ENCODE measurements at places on chromosomes 7 and 10. TPM values are rescaled to one million over a fixed set of nuclear protein-coding genes. Genes with fewer than 3 reads are reported as not detected.

MSS51 gene
- total RNA-seq = 2.3 TPM

VWC2 gene
- 0.09 TPM for total RNA-seq

CRPPA gene
- 3.3 TPM for total RNA-seq

CTTNBP2 gene
- total RNA-seq = 3.3 TPM

- no peak for DNase-seq
- H3K27ac ChIP-seq = no peak overlapping the region
- H3K27me3 ChIP-seq = no peaks in the 10 kb centered on the region
- H3K36me3 ChIP-seq = no peaks in the 10 kb centered on the region
- peaks cover 40% of the 10 kb centered on the region for H3K4me1 ChIP-seq
- peak overlapping the region; percentile 88 for H3K4me3 ChIP-seq
These were observed 1.8 kb downstream of the BMI1 start for GRCh38 chr10:22322641-22323160.

- H3K4me3 ChIP-seq = no peak overlapping the region
- no peaks in the 10 kb centered on the region for H3K27me3 ChIP-seq
- no peaks in the 10 kb centered on the region for H3K36me3 ChIP-seq
- H3K27ac ChIP-seq = no peak overlapping the region
These were observed 24.5 kb upstream of the YWHAG start for GRCh38 chr7:76383089-76383944.

DNA sequence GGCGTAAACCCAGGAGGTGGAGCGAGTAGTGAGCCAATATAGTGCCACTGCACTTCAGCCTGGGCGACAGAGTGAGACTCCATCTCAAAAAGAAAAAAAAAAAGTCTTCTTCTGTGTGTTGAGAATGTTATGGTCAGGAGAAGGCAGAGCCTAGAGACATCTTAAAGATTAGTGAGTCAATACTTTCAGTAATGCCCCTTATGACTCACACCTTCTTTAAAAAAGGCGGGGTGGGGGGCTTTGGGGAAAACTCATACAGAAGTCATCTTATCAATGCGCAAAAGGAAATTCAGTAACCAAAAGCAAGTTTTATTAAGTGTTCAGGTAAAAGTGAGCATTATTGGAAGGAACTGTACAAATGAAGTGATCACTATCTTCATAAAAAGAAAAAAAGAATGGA, 1369.8 kb upstream of the LRRTM3 start:
- H3K27me3 ChIP-seq = no peaks in the 10 kb centered on the region
- H3K4me3 ChIP-seq = no peak overlapping the region
- H3K27ac ChIP-seq = no peak overlapping the region
- H3K4me1 ChIP-seq = no peaks in the 10 kb centered on the region
- no peak for DNase-seq

GRCh38 chr10:33594475-33594874, 260.0 kb upstream of the NRP1 start:
- H3K4me3 ChIP-seq = no peak overlapping the region
- H3K27ac ChIP-seq = no peak overlapping the region
- DNase-seq = no peak

- H3K27me3 ChIP-seq = no peaks in the 10 kb centered on the region
- H3K4me3 ChIP-seq = no peak overlapping the region
- no peak for DNase-seq
- no peak overlapping the region for H3K27ac ChIP-seq
- peaks cover 12% of the 10 kb centered on the region for H3K4me1 ChIP-seq
These were observed 4.0 kb downstream of the CDCA7L start for GRCh38 chr7:21941611-21942141.

DNA sequence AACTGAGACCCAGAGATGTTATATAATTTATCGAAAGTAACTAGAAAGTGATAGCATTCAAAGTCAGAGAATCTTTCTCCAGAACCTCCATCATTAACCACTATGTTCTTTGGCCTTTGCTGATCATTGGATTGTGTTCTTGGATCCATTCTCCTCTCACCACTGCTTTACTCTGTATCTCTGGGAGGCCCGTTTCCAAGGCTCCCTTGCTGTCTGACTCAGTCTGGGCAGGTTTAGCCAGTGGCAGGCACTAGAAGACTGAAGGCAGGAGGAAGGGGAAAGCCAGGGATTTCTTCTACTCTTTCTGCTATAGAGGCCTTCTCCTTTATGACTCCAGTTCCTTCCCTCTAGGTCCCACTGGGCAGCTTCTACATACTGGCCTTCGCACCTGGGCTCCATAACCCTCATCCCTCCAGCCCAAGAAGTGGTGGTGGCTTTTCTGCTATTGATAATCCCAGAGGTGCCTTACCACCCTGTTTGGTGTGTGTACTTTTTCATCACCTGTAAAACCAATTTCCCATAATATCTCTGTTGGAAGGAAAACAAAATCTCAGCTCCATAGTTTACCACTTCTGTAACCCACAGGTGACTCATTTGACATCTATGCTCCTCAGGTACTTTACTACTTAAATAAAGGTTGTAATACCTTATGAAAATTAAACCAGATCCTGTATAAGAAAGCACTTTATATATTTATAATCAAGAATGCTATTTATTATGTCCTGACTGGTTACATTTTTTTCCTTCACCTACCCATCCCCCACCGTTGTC, 36.0 kb downstream of the BCAP29 start:
- no peak for DNase-seq
- H3K36me3 ChIP-seq = peaks cover 12% of the 10 kb centered on the region
- no peaks in the 10 kb centered on the region for H3K27me3 ChIP-seq
- H3K4me3 ChIP-seq = no peak overlapping the region
- H3K4me1 ChIP-seq = no peaks in the 10 kb centered on the region

DNA sequence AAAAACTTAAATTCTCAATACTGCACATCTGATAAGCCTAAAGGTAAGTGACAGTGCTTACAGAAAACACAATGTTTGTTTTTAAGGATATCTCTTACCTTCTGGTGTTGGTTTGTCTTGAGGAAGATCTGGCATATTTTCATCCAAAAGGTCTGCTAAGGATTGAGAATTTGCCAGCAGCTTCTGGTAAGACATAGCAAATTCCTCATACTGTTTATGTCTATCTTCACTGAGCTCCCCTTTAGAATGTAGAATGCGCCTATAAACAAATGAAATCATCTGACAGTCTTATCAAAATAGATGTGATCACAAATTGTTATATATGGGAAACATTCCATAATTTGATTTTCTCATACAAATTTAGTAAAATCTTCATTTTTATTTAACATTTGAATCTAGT, 28.7 kb downstream of the UPF2 start:
- peaks cover 4% of the 10 kb centered on the region for H3K4me1 ChIP-seq
- H3K4me3 ChIP-seq = no peak overlapping the region
- peaks cover 28% of the 10 kb centered on the region for H3K36me3 ChIP-seq
- no peak for DNase-seq
- no peak overlapping the region for H3K27ac ChIP-seq

DNA sequence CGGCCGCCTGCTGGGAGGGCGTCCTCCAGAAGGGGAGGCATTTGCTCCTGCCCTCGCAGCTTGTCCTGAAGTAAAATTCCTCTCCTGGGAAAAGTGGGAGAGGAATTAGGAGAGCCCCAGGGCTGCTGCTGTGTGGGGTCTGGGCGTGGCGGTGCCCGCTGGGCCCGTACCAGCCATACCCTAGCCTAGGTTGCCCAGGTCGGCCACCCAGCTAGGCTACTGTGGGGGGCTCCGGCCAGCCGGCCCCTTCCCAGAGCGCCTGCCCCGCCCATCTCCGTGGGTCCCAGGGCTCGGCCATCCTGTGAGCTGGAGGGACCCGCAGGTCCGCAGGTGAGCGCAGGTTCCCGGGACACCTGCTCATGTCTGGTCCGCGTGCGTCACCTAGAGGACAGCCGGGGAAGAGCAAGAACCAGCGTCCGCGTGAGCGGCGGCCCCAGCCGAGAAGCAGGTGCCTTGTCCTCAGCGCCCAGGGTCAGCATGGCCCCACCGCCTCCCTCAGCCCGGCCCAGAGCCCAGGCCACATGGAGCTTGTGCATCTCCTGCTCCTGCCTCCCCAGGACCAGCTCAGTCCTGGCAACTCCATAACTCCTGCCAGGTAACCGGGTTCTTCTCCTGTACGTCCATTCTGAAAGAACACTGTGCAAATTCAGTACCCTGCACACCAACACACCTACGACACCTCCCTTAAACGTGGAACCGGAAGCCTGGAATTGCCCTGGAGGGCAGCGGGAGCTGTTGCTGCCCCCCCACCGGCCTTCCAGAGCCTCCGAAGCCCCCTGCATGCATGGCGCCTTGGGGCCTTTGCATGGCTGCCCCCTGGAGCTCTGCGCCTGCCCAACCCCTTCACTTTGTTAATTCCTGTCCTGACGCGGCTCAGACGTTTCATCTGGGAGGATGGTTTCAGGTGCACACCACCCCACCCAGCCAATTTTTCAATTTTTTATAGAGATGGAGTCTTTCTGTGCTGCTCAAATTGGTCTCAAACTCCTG, 22.8 kb upstream of the FOXL3 start:
- no peaks in the 10 kb centered on the region for H3K27me3 ChIP-seq
- H3K4me3 ChIP-seq = no peak overlapping the region
- H3K4me1 ChIP-seq = peaks cover 8% of the 10 kb centered on the region
- DNase-seq = peak; percentile 30

Data from upper lobe of left lung (tissue), 6 donors.